ENCODE measurements at places on chromosomes 7 and 10.

- DNase-seq, result no peak
These were observed 2.9 kb downstream of the GPR37 start for GRCh38 chr7:124762611-124763143.

- DNase-seq, result no peak
These were observed 8.7 kb downstream of the GALNTL5 start for GRCh38 chr7:151964951-151965350.

DNA sequence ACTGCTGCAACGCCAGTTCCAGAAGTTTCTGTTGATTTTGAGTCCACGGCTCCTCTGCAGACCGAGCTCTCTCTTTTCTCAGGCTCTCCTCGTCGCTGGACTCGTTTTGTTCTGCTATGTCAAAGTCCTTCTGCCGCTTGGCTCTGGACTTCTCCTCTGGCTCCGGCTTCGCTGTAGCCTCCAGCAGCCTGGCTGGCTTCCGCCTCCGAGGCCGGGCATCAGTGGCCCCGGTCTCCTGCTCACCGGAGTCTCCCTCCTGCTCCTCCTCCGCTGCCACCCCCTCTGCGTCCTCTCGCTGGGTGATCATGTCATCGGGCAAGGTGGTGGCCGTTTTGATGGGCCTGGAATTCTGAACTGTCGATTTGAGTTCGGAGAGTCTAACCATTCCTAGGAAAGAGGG lies 225.2 kb downstream of the MLLT10 start:
- no peak for DNase-seq

DNA sequence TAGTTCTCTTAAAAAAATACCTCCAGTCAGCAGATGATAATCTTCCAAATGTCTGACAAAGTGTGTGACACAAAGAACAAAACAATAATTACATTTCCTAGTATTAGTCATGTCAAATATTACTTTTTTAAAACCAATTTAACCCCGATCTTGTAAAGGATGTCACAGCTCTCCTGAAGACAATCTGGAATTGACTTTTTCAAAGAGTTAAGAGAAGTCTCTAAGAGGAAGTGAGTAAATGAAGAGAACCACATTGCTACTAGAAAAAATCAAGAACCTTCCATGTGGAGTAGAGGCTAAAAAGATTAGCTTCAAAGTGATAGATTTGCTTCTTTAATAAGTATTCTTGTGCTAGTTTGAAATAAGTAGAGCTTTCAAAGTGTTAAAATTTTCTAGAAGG lies 218.2 kb upstream of the IMMP2L start:
- no peak for DNase-seq

GRCh38 chr7:123604739-123605138 lies 3.1 kb downstream of the ASB15 start:
- no peak for DNase-seq

DNA sequence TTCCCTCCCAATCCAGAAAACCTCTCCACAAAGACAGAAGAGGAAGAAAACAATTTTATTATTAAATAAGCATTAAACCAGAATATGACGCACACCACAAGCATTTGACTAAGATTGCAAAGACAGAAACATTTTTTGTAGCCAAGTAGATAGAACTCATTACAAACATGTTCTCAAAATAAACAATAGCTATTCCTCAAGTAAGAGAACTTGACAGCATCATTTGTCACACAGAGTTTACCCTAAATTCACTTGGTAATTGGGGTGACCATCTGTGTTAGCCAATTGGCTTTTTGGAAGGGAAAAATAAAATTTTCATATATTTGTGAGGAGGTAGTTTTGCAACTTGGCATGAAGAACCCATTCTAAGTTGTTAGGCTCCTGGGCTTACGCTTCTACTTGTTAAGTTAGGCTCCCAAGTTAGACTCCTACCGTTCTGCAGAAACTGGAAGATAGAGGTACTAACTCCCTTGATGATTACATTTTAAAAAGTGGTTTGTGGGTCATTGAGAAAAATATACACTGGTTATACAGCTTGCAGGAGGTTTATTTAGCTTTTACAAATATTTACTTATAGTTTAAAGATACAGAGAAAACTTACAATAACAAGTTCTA lies 618.6 kb upstream of the CNTNAP2 start:
- DNase-seq, result no peak

- peak; percentile 37 for DNase-seq
These were observed 5.7 kb downstream of the BLVRA start for GRCh38 chr7:43764039-43764761.

DNA sequence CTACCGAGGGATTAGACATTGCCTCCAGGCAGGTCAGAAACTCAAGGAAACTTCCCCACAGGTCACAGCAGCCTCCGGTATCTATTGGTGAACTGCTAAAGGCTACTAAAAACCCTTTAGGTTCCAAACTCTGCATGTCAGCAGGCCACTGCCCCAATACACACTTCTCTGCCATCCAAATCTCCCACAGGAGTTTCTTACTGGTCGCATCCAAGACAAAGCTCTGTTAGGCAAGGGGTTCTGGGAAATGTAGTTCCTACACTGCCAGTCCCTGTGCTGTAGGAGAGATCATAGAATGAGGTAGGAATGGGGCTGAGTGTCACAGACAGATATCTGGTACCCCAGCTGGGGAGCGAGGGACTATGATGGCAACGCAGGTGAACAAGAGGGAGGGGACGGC lies 757.0 kb upstream of the C7orf33 start:
- no peak for DNase-seq

- no peak for DNase-seq
These were observed 220.5 kb upstream of the MAGI2 start for GRCh38 chr7:79673969-79674368.

DNA sequence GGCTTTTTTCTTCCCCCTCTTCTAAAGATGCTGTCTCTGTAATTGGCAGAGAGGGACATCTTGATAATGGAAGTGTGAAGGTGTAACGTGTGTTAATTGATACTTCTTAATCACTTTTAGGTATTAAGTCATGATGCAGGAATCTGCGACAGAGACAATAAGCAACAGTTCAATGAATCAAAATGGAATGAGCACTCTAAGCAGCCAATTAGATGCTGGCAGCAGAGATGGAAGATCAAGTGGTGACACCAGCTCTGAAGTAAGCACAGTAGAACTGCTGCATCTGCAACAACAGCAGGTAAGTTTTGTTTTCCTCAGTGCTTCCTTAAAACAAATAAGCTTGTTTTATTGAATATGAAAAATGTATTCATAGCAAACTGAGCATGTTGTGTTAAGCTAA lies 11.8 kb downstream of the FOXP2 start:
- DNase-seq, result no peak

DNA sequence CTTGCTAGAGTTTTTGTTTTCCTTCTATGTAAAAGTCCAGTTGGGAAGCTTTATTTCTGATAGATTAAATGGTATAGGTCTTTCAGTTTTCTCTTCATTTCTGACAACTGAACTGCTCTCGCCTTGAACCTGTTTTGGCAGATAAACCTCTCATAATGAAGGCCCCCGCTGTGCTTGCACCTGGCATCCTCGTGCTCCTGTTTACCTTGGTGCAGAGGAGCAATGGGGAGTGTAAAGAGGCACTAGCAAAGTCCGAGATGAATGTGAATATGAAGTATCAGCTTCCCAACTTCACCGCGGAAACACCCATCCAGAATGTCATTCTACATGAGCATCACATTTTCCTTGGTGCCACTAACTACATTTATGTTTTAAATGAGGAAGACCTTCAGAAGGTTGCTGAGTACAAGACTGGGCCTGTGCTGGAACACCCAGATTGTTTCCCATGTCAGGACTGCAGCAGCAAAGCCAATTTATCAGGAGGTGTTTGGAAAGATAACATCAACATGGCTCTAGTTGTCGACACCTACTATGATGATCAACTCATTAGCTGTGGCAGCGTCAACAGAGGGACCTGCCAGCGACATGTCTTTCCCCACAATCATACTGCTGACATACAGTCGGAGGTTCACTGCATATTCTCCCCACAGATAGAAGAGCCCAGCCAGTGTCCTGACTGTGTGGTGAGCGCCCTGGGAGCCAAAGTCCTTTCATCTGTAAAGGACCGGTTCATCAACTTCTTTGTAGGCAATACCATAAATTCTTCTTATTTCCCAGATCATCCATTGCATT lies 27.1 kb downstream of the MET start:
- no peak for DNase-seq

DNA sequence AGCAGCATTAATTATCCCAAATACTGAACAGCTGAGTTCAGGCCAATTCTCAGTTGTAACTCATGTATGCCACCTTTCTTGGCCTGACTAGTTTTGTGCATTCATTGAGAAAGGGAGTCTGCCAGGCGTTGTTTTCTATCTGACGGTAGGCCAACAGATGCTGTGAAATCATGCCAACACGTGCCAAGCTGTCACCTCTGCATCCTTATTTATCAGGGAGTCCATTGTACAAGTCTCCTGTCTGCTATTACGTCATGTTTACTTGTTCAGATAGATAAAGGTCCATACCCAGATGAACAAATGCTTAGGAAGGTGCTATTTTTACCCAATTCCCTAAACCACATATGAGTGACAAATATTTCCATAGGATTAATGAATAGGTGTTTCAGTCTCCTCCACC lies 127.2 kb upstream of the CDK6 start:
- DNase-seq, result no peak

DNA sequence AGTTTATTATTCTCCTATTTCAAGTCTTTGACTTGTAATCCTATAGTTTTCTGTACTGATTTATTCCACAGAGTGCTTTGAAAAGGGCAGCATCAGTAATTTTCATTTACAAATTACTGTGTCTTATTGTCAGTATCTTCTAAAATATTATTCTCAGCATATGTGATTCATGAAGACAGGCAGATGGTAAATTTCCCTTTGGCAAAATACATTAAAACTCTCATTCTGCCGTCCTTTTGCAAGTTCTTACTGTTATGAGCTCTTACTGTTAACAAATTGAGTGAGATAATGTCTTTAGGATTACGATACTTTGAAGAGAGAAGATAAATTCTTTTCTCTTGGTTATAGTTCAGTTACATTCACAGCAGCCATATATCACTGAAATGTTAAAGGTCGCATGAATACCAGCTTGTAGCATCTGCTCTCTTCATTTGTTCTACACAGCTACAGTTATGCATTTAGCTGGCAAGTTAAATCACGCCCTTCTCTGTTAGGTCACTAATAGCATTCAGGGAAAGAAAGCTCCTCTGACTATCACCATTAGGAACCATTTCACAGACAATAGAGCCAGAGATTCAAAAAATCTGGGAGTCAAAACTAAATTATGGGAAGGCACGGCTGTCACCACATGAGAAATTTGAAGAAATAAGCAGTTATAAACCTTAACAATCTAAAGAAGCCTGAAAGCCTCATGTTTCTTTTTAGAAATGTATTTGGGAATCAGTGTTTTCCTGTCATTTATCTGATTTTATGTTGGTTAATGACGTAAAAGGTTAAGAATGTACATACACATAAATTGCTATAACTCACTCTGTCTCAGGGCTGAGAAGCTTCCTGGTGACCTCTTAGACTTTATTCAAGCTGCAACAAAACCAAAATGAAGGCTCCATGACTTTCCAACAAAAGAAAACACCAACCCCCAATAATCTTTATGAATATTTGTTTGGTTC lies 109.6 kb upstream of the SP4 start:
- DNase-seq, result no peak

DNA sequence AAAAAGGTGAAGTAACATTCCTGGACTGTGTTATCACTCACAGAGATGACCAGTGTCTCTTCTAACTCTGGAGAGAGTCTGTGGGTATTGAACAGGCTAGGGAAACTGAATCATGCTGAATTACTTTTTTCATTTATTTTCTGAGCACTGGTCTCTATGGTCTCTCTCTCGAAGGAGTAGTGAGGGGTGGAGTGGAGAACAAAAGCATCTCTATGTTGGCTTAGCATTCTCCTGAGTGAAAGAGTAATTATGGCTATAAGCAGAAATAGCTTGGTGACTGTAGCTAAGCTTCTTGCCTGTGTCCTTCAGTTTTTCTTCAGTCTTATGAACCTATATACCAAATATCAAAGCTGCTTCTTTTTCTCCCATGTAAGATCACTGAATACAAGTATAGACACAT lies 64.6 kb upstream of the PTN start:
- no peak for DNase-seq

DNA sequence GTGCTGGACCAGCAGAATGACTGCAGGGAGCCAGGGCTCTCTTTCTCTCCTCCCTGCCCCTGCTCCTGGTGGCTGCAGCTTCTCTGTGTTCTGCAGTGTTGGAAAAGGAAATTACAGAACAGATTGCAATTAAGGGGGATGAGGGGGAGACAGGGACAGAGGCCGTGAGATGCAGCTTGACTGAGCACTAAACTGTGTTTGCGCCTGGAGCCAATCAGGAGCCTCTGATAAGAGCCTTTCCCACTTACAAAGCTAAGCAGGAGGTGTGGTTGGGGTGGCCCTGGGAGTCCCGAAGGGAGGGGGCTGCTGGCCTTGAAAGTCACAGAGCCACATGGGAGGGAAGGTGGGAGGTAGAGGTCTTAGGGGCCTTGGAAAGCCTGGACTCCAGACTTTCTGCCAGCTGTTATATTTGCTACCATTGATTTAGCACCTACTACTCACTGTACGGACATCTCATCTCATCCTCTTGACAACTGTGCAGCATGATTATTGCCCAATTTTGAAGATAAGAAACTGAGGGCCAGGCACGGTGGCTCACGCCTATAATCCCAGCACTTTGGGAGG lies 26.7 kb downstream of the TRIM8 start:
- DNase-seq, result no peak

- no peak for DNase-seq
These were observed 69.7 kb upstream of the LRRC18 start for GRCh38 chr10:49009199-49009979.

GRCh38 chr10:15341502-15342128 lies 29.5 kb downstream of the FAM171A1 start:
- no peak for DNase-seq

DNA sequence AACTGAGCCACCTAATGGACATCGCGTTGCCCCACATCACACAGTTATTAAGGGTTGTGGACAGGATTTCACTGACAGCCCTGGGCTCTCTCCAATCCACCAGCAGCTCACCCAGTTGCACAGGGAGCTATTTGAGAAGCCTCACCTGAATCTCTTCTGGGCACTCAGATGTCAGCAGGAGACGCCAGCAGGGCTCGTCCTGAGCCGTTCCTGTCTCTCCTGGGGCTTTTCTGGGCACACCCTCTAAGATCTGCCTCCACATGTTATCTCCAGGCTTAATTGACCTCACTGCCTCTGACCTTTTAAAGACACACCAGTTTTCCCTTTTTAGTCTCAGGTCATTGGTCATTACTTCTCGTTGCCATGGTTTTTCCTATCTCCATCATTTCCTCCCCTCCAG lies 63.0 kb downstream of the GRID1 start:
- DNase-seq, result no peak

GRCh38 chr10:31072451-31072850 lies 40.8 kb upstream of the ZNF438 start:
- DNase-seq, result no peak

DNA sequence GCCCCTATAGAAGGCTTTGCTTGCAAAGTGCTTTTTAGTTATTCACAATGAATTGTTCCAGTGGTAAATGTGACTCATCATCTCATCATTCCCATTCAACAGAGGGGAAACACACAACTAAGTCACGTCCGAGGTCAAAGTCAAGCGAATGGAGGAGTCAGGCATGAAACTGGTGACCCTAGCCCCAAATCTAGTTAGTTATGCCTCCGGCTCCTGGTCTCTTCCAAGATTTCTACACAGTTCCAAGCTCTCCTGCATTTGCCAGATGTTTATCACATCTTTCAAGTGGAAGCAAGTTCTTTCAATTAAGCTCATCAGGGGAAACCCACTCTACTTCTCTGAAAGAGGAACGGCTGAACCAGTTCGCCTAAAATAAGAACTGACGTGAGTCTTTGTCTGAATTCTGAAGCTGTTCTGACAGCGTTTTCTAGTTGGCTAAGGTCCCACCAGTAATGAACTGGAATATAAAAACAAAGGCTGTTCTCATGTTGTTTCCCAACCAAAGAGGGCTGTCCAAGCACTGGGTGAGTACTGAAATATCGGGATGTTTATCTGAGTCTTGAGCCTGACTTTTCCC lies 140.9 kb upstream of the NRBF2 start:
- DNase-seq, result no peak

- no peak for DNase-seq
These were observed 88.5 kb downstream of the AKR1D1 start for GRCh38 chr7:138164804-138165203.
